Caco-2 (cell line): ENCODE measurements at places on chromosomes 16 and 17. TPM values are rescaled to one million over a fixed set of nuclear protein-coding genes. Genes with fewer than 3 reads are reported as not detected.

Gene ACSM2A
- total RNA-seq, result not detected in 2 replicates

Gene CRYBA1
- total RNA-seq, result not detected in 2 replicates

DNA sequence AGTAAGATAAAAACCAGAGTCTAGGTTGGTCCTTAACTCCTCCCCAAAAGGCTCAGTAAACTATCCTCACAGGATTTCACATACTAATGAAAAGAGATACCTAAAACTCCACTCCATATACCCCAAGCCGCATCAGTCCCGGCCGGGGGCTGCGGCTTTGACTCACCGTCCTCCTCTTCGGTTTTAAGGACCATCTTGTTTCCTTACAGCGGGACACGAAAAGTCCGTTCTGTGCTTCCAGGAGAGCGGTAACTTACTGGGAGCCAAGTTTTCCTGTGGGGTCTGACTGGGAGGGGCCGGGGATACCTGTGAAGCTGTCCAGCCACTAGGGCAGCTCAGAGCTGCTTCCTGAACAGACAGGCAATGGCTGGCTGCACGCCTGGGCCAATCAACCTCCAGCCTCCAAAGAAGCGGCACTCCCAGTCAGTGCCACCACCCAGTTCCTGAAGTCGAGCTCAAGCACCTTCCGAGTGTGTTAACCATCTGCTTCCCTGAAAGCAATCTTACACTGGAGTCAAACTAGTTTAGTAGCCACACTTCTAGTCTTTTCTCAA is 45.5 kb downstream of the CYTH1 start:
- peaks cover 26% of the 10 kb centered on the region for H3K4me1 ChIP-seq
- H3K27ac ChIP-seq, result peak overlapping the region; percentile 89
- H3K27me3 ChIP-seq, result no peaks in the 10 kb centered on the region
- H3K4me3 ChIP-seq, result peak overlapping the region; percentile 55
- H3K36me3 ChIP-seq, result no peaks in the 10 kb centered on the region
- DNase-seq, result peak; percentile 90

DNA sequence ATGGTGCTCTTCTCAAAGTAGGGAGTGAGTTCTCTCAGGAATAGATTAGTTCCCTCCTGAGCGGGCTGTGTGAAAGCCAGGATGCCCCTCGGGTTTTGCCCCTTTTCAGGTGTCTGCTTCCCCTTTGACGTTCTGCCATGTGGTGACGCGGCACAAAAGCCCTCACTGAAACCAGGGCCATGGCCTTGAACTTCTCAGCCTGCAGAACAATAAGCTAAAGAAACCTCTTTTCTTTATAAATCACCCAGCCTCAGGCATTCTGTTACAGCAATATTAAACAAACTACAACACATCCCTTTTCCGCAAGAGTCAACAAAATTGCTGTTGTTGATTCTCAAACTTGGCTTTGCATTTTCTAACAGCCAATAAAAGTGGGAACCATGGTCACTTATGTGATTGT is 15.5 kb upstream of the CACNG5 start:
- no peak overlapping the region for H3K27ac ChIP-seq
- H3K4me1 ChIP-seq, result no peaks in the 10 kb centered on the region
- H3K27me3 ChIP-seq, result no peaks in the 10 kb centered on the region; the same call in 1 of the 2 replicates
